H54 (cell line): ENCODE measurements at places on chromosomes 2 and 18.
A peak's percentile ranks its signal among the peaks of the same experiment; 100 is the strongest.

GRCh38 chr18:13661051-13661778 is 65.1 kb downstream of the FAM210A start:
- no peak for DNase-seq

- DNase-seq, result no peak
Observed at GRCh38 chr2:241467777-241468475, 40.5 kb downstream of the STK25 start.

DNA sequence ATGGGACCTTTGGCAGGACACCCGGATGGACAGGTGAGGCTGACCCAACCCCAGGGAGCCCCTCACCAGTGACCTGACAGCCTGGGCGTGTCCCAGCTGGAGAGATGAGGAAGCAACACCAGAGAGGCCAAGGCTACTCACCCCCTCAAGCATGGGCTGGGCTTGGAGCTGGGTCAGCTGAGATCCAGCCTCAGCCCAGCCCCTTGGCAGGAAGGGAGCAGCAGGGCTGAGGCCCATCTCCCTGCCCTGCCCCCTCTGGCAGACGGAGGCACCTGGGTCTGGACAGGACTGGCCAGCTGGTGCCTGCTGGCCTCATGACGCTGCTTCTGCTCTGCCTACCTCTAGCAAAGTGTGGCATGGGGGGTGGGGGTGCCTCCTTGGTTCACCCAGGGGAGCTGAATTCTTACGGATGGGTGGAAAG is 37.8 kb downstream of the HS6ST1 start:
- no peak for DNase-seq

DNA sequence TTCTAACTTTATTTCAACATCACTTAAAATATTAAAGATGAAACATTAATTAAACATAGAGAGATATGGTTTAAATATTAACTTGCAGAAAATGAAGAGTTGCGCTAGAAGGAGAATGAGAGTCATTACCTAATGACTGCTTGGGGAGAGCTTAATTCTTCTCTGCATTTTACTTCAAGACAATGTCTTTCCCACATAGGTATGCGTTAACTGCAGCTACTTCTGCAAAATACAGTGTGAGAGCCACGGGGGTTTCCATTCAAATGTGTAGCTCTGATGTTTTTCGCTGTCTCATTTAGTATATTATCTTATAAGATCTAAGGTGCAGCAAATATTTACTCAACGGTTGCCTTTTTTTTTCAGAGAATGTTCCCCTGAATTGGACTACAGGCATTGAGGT is 126.7 kb downstream of the TMX3 start:
- DNase-seq, result no peak

GRCh38 chr18:36314754-36315153 is 17.2 kb downstream of the FHOD3 start:
- no peak for DNase-seq

GRCh38 chr2:212158081-212158480 is 380.5 kb downstream of the ERBB4 start:
- no peak for DNase-seq

DNA sequence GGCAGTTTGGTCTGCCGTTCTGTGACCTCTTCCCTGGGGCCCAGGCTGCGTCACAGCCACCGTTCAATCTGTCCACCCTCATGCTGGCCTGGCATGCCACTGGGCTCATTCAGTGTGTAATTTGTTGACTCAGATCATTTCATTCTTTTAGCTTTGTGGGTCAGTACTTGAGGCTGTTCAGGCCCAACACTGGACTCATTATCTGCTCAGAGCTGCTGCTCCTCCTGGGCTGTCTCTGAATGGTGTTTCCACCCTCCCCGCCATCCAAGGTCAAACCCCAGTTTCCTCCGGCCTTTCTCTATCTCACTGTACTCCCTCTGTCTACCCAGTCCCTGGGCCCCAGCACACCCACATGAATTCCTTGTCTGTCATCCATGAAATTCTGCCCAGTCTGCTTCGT is 152.4 kb upstream of the NCK2 start:
- no peak for DNase-seq

GRCh38 chr2:127661072-127661649 is 14.2 kb downstream of the LIMS2 start:
- DNase-seq, result no peak

DNA sequence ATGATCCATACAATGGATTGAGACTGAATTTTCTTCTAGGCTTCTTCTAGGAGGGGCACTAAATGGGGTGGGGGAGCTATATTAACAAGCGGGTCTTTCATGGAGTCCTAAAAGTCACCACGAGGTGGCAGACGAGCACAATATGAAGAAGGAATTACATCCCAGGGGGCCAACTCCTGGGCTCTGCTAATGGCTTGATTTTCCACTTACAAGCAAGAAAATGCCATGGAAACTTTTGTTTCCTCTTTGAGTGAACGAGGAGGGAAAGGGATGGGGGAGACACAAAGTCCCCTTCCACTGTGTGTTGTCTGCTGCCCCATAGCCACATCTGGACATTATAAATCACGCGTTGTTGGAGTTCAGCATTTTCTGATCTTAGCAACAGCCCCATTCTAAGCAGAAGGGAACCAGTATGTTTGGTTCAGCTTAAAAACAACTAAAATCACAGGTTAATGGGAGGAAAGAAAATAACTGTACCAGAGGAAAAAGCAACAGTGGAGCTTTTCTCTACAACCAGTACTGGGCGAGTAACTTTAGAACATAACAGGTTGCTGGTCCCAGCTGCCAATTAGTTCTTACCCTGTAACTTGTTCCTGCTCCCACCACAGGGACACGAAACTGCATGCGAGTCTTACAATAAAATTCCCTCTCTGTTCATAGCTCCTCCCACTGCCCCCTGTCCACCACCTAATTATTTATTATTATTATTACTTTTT is 285.0 kb upstream of the PARD3B start:
- peak; percentile 23 for DNase-seq

DNA sequence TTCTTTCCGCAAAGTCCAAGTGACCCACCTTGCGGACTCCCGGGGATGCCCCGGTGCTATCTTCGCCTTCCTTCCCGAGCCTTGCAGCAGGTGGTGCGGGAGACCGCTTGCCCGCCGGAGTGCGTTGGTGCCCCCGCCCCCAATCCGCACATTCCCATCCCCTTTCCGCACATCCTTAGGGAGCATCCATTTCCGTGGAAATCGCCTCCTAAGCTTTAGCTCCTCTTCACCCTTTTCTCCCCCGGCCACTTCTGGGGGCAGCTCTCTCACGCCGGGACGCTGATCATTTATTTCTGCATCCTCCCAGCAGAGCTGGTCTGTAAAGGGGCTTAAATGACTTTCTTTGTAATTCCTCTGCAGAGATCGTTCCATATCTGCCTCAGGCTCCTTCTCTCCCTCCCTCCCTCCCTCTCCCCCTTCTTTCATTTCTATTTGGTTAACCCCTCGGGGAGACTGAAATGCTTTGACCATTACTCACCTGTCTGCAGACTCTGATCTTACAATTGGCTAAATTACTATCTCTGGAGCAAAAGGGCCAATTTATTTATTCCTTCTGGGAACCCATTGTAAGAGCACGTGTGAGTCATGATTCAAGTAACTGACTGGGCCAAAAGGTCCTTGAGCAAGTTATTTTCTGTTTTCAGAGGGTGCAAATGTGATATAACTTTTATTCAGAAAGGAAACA is 1.3 kb upstream of the LYPD1 start:
- peak; percentile 45 for DNase-seq

GRCh38 chr2:206831442-206831995 is 66.1 kb downstream of the FASTKD2 start:
- DNase-seq, result no peak

DNA sequence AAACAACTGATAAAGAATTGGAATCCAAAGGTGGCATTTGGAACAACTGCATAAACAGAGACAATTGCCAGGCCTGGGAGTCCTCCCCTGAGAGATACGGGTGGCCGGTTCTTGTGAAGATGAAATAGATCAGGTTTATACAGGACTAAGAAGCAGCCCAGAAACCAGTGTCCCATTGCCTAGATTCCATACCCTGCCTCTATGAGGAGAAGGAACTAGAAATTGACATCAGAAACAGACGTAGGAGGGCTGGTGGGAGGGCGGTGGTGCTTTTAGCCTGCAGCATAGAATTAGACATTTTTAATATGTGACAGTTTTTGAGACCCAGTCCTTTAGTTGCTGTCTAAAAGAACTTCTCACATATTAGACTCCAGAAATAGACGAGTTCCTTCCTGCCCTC is 11.8 kb upstream of the SH3BP4 start:
- DNase-seq, result no peak

DNA sequence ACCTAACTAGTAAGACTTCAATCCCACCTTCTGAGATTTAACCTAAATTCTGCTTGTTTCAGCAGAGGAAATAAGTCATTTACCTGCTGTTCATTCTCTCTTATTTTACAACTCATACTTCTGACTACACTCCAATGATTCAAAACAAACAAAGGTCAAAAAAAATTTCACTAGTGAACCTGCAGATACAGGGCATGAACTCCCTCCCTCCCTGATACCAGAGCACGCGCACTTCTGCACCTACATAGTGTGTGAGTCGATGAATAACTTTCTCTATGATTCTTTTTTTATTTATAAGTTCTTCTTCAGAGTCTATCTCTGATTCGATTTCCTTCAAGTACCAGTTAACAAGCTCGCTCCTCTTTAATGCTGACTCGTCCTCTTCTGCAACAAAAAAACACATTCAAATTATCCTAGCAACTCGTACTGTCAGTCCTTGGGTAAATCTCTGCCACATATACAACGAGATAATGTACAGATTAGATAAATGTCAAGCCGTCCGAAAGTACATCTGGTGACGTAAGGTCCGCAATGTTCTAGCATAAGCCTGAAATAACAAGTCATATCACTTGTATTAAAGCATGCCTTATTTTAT is 7.4 kb upstream of the LCT start:
- no peak for DNase-seq

GRCh38 chr18:23951206-23951605 is 63.3 kb upstream of the TTC39C start:
- no peak for DNase-seq

DNA sequence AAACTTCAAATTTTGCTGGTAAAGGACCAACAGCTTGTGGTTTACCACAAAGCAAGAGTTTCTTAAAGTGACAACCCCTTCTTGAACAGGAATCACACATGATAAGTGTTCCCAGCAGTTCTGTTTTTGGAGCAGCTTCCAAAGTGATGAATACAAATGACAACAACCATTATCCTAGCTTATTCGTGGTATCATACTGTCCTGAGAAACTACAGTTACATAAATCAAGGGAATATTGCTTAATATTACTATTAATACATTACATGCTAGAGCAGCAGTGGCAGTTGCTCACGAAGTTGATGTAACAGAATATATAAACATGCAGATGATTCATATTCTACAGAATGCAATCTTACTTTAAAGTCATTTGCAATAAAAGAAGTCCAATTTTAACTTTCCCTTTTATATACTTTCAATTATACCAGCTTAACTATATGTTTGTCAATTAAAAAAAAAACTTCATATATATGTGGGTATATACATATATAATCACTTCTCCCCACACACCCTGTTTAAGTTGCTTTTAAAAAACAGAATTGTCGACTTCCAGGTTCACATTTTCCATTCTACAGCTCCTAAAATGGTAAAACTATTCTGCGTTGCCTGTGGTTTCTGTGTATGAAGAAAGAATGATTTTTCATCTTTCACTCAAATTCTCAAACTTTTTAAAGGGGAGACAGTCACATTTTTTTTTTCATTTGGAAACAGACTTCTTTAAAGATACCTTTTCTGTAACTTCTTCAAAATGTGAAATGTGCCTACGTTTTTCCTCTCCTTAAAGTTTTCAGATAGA is 713.6 kb downstream of the TDRD15 start:
- no peak for DNase-seq

DNA sequence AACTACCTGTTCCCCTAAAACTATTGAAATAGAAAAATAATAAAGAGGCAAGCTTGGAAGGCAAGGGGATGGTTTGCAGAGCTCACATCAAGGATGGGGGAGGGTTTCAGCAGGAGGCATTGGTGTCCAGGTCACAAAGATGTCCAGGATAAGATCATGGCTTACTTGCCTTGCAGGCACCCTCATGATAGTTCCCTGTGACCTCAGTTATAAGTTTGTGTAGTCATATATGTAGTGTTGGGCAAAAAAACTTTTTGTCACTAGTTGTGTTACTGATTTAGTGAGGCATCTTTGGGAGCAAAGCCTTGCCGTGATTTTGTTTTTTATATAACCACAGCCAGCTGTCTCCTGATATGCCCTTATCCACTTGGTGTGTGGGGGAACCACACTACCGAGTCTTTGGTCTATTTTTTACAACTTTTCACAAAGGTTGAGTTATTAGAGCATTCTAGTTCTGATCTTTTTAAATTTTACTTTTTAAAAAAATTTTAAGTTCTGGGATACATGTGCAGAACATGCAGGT is 53.3 kb downstream of the IL1R2 start:
- DNase-seq, result no peak

- no peak for DNase-seq
Observed at GRCh38 chr18:63376538-63376937, 9.5 kb upstream of the KDSR start.

DNA sequence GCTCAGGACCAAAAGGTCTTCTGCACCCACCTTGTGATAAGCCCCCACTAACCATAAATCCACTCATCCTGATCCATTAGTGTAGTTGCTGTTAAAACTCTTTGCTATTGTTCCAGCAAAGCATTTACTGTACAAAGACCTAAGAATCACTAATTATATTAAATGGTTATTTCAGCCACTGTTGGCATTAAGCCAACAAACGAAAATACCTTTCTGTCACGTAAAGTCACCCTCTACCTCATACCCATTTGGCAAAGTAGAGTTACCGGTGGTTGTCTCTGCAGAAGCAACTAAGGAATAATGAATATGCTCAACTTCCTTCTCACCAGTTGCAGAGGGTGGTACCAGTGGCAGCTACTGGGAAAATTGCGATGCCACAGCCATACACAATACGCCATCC is 224.5 kb downstream of the SP3 start:
- DNase-seq, result no peak

- DNase-seq, result no peak
Observed at GRCh38 chr2:222670191-222671038, 1.0 kb upstream of the MOGAT1 start.

DNA sequence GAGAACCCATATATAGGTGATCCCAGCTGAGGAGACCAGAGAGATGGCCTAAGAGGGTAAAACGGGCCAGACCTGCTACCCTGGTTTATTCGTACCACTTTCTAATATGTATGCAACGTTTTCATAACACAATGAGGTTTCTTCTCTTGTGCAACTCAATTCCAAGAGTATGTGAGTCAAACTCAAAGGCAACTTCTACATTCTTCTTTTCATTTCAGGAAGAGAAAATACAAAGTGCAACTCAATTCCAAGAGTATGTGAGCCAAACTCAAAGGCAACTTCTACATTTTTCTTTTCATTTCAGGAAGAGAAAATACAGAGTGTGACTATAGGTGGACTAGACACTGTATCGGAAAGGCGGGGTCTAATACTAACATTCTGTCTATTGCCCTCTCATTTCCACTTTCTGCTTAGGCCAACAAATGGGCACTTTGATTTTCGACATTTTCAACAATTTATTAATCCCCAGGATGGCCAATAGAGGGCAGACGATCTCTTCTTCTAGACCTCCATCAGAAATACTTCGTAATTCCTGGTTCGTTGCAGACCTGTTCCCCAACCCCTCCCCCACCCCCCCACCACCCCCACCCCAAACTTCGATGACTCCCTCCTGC is 3.7 kb upstream of the CRIM1 start:
- DNase-seq, result no peak

- DNase-seq, result no peak
Observed at GRCh38 chr2:180739070-180739469, 241.3 kb upstream of the UBE2E3 start.

- no peak for DNase-seq
Observed at GRCh38 chr18:47283476-47283875, 32.0 kb upstream of the SKOR2 start.
